ENCODE measurements at places on chromosomes 11 and 22. TPM values are rescaled to one million over a fixed set of nuclear protein-coding genes. Genes with fewer than 3 reads are reported as not detected.

The SLC22A8 gene
- not detected for total RNA-seq

The MIOX gene
- 0.31 TPM for total RNA-seq

GRCh38 chr11:133991101-133991500 lies 34.3 kb upstream of the IGSF9B start:
- no peaks in the 10 kb centered on the region for H3K36me3 ChIP-seq
- no peak overlapping the region for H3K27ac ChIP-seq
- H3K4me1 ChIP-seq: peaks cover 6% of the 10 kb centered on the region
- no peak for DNase-seq

DNA sequence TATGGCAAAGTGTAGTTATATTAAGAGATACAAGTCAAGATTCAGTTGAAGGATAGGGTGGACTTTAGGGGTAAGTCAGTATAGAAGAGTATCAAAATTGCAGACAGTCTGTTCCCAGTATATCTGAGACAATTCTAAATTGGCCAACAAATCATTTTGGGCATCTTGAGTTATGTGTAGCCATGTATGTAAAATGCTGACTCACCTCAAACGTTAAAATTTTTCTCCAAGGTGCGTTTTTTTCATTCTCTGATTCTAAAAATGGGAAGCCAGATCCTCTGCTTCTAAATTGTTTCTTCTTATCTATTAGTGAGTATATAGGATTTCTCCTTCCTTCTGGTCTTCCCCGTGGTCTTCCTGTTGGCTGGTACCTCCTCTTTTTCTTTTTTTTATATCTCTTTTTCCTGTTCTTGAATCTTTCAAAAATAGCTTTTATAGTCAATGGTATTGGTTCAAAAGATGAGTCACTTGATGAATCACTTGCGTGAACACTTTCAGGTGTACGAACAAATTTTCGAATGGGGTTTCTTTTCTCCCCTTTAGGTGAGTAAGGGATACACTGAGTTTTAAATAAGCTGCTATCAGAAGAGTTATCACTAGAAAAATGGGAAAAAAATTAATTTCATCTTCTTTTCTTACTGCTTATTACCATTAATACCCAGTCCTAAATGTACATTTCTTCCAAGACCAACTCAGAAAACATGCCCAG lies 3.2 kb downstream of the TAF1D start:
- H3K27me3 ChIP-seq: no peaks in the 10 kb centered on the region
- H3K36me3 ChIP-seq: peaks cover 80% of the 10 kb centered on the region
- peaks cover 56% of the 10 kb centered on the region for H3K4me1 ChIP-seq
- peak overlapping the region; percentile 97 for H3K27ac ChIP-seq
- H3K4me3 ChIP-seq: peak overlapping the region; percentile 93

DNA sequence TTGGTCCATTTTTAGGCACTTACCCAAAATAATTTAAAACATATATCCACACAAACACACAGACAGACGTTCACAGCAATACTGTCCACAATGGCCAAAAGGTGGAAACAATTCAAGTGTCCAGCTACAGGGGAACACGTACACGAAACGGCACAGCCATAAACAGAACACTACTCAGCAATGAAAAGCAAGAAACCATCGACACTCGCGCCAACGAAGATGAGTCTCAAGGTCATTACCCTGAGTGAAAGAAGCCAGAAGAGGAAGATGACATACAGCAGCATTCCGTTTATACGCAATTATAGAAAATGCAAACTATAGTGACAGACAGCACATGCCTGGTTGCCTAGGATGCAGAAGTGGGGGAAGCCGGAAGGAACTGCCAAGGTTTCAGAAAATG lies 13.4 kb upstream of the COMT start:
- H3K4me3 ChIP-seq: no peak overlapping the region
- DNase-seq: no peak
- H3K36me3 ChIP-seq: peaks cover 7% of the 10 kb centered on the region

- peaks cover 57% of the 10 kb centered on the region for H3K4me1 ChIP-seq
- H3K27me3 ChIP-seq: no peaks in the 10 kb centered on the region
- H3K27ac ChIP-seq: no peak overlapping the region
- H3K4me3 ChIP-seq: peak overlapping the region; percentile 42
- H3K36me3 ChIP-seq: peaks cover 22% of the 10 kb centered on the region
- DNase-seq: no peak
Measured at GRCh38 chr11:18320617-18321016, 1.3 kb downstream of the HPS5 start.

DNA sequence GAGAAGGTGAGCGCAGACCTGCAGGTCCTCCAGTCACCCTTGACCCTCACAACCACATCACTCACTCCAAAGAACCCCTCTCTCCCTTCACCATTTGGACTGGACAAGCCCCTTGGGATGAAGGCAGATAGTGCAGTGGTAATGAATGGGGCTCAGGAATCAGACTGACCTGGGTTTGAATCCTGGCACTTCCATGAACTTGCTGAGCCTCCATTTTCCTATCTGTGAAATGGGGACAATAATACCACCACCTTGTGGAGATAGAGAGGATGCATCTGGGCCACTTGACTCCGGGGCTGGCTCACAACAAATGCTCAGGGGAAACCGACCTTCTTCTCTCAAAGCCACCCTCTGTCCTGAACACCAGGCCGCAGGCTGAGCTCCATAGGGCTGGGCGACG lies 178.1 kb downstream of the ST3GAL4 start:
- no peaks in the 10 kb centered on the region for H3K27me3 ChIP-seq
- DNase-seq: no peak
- H3K27ac ChIP-seq: no peak overlapping the region
- H3K36me3 ChIP-seq: no peaks in the 10 kb centered on the region
- H3K4me1 ChIP-seq: no peaks in the 10 kb centered on the region
